ENCODE measurements at places on chromosomes 16 and 17. TPM values are rescaled to one million over a fixed set of nuclear protein-coding genes. Genes with fewer than 3 reads are reported as not detected.

TMIGD1 gene
- total RNA-seq, result not detected

TNFSF12 gene
- total RNA-seq, result 3.3 TPM

FN3K gene
- 11.1 TPM for total RNA-seq

PRR29 gene
- 0.78 TPM for total RNA-seq

BRICD5 gene
- 3.7 TPM for total RNA-seq

RPA1 gene
- total RNA-seq, result 16.4 TPM

GRCh38 chr16:27768651-27769272, 218.8 kb downstream of the KATNIP start:
- no peak for DNase-seq

- DNase-seq, result no peak
These were observed 562.8 kb downstream of the MAF start for GRCh38 chr16:79037521-79038373.

- DNase-seq, result no peak
These were observed 544.8 kb upstream of the EEF2KMT start for GRCh38 chr16:5642436-5642835.

DNA sequence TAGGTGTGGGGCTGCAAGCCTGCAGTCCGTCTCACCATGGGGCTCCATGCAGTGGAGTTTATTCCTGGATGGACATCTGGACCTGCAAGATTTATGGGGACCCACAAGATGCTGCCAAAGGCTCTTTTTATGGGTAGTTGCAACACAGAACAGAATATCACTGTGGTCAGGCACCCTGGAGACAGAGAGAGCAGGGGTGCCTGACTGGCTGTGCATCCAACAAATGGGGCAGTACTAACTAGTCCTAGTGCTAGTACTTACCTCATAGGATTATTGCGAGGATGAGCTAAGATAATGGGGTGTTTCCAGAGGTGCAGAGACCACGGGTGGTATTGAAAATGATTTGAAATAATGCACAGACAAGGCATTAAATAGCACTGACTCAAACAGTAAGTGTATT, 42.4 kb upstream of the MMP2 start:
- DNase-seq, result no peak

GRCh38 chr17:76585033-76585648, 519 bp downstream of the ST6GALNAC2 start:
- no peak for DNase-seq

DNA sequence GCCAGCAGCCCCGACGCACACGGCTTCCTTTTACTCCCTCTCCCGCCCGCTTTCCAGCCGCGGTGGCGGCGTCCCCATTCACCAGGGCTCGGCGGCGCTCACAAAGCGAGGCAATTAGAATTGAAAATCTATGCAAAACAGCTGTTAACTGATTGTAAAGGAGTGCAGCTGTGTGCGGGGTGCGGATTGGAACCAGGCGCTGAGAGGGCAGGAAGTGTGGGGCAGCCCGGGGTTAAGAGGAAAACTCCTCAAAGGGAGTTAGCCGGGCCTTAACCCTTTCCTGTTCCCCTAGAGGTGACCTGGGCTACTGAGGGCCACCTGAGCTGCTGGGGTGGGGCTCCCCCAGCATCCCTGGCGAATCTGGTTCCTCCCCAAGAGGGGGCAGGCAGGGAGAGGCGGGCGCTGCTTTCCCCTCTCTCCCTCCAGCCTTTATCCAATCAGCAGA, 5.8 kb upstream of the GSE1 start:
- DNase-seq, result no peak

DNA sequence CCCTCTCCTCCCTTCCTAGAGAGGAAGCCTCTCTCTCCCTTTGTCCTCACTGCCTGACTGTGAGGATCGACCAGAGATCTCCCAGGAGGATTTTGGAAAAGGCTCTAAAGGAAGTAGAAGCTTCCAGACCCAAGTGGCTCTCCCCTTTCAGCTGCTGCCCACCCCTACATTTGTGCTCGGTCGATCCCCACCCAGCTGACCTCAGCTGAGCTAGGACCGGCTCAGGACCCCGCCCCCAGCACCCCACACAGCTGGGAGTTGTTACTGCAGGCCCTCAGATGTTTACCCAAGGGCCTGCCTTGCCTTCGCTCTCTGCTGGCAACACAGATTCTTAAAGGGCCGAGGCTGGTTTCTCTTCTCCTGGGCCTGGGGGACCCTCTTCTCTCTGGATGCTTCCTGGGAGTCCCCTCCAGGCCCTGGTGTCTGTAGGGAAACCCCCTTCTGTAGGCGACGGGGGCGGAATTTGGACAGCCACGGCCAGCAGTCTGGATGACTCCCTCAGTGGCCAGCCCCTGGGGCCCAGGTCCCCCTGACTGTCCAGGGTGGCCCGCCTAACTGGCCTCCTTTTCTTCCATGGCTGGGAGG, 26.9 kb upstream of the TIMP2 start:
- DNase-seq, result no peak

DNA sequence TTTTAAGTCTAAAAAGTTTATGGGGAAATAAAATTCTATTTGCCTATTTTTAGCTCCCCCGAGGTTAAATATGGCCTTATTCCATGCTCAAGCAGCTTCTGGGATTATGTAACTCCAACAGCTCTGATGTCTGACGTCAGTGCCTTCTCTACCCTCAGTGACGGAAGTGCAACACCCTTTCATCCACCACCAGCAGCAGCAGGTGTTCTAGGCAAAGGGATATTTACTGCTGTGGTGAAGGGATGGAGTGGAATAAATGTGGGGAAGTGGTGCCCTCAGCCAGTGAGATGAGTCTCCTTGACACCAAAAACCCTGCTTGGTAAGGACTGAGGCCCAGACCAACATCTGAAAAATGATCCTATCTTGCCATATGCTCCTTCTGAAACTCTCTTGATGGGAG, 247.4 kb downstream of the SHISA9 start:
- no peak for DNase-seq

DNA sequence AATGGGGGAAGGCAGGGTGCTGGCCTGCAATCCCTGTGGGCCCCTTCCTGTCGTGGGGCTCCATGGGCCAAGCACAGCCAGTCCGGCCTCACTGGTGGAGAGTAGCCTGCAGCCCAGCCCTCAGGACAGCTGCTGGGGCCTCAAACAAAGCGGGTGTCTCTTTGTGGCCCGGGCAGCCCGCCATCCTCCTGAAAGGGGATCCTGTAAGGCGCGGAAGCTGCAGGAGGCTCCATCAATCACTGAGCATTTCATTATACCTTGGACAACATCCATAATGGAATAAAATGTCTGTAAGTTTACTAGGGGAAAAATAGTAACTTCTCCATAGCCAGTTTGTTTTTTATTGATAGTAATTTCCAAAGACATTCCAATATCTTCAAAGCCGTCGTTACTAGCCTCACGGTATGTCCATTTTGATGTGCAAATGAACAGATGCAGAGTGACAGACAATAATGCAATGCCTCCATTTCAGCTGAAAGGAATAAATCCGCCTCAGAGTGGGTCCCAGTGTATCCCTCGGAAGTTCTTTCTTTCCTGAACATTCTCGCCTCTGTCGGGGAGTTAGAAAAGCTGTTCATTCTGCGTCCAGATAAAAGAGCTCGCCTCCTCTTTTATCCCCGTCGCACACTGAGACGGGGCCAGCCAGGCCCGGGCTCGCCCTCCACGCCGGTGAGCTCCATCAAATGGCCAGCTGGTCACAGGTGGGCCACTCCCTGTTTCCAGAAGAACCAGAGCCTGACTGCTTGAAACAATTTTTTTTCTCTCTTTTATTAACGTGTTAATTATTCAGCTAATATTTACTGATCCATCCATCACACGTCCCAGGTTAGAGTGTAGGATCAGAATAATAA, 14.4 kb downstream of the WSCD1 start:
- DNase-seq, result peak; percentile 79

DNA sequence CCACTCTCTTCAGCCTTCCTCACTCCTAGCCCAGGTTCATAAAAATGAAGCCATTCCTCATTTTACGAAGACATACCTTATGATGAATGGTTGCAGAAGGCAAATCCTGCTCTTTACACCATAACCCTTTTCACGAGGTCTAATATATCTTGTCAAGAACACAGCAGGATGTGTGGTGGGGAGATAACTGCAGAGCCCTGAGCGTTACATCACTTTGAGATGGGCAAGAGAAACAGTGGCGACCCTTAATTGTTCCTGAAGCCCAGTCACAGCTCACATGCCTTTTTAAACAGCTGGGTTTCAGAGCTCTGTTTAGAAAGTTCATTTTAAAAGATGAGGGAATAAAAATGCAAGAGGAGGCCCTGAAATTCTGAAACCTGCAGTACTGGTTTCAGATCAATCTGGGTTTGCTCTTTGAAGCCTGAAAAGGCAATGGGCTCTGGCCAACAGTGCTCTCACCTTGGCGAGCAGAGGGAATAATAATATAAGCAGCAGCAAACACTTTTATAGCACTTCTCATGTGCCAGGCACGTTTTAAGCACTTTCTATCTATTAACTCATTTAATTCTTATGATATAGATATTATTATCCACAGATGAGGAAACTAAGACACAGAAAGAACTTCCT, 2.9 kb downstream of the FAM117A start:
- no peak for DNase-seq

- no peak for DNase-seq
These were observed 147.5 kb upstream of the HS3ST4 start for GRCh38 chr16:25544294-25544693.

DNA sequence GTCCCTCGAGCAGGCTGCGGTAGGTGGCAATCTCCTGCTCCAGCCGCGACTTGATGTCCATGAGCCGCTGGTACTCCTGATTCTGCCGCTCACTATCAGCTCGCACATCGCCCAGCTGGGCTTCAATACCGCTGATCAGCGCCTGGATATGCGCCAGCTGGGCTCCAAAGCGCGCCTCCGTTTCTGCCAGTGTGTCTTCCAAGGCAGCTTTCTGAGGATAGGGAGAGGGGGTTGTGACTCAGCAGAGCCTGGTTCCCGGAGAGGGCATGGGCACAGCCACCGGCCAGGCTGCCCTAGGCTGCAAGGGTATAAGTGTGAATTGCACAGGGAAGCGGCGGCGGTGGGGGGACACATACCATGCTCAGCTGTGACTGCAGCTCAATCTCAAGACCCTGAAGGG, 4.3 kb downstream of the KRT19 start:
- no peak for DNase-seq

DNA sequence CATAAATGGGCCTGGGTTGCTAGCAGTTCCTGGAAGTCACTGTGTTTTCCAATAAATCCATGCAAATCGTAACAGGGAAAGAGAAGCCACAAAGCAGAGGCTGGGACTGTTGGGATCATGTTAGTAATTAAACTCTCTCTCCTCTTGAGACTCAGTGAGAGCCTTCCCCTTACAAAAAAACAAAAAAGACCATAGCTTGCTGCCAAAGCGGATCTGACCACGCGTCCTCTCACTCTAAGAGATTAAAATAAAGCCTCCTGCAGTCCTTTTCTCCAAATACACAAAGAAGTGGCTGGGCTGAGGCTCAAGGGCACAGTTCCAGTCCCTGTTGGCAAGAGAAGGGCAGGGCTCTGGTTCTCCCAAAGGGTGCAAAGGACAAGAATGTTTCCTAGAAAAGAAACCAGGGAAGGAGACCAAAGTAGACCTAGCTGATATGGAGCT, 38.5 kb downstream of the PIGL start:
- peak; percentile 7 for DNase-seq

- DNase-seq, result no peak
These were observed 4.3 kb downstream of the MYH8 start for GRCh38 chr17:10417431-10417830.

GRCh38 chr16:87464691-87465300, 28.0 kb downstream of the ZCCHC14 start:
- peak; percentile 21 for DNase-seq

DNA sequence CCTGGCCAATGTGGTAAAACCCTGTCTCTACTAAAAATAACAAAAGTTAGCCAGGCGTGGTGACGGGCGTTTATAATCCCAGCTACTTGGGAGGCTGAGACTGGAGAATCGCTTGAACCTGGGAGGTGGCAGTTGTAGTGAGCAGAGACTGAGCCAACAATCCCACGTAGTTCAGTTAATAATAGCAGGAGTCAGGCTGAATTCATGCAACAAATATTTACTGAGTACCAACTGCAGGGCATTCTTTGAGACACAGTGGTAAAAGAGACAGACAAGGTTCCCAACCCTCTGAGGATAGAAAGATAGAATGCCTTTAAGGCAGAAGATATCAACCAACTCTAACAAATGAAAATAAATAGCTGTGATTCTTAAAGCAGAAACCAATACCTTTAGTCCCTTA, 39.1 kb downstream of the SPOP start:
- no peak for DNase-seq

- DNase-seq, result no peak
These were observed 725 bp upstream of the MT2A start for GRCh38 chr16:56607675-56608042.
